ENCODE measurements at places on chromosomes 1 and 21.

- DNase-seq = no peak
Observed at GRCh38 chr1:31335007-31335406, 37.9 kb downstream of the FABP3 start.

GRCh38 chr1:226696547-226696946 lies 42.5 kb downstream of the ITPKB start:
- no peak for DNase-seq

DNA sequence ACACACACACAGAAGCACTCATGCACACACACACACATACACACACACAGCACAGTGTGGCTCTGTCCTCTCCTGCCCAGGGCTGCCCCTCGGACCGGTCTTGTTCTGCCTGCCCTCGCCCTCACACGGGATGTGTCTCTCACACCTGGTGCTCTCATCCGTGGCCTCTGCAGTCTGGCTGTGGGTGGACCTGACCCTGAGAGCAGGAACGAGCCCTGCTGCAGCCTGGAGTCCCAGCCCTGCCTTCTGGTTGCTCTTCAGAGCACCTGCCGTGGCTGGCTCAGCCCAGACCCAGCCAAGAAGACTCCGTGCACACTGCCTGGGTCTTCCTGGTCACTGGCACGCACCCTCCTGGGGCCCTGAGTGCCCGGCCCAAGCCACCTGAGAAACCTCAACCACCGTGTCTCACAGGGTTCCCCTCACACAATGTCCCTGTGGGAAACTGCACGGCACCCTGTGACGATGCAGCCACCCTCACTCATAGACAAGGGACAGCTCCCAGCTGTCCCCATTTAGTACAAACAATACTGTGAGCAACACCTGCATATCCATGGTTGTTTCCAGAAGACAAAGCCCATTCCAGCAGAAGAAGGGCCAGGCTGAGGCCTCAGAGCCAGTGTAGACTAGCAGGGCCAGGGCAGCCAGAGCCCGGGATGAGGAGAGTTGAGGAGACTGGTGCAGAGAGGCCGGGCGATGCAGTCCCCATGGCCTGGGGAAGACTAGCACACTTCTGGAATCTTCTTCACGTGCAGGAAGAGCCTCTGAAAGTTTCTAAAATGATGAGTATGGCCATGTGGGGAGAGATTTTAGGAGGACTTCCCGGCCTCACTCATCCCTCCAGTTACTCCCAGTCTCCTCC lies 234.0 kb downstream of the NPHP4 start:
- no peak for DNase-seq

DNA sequence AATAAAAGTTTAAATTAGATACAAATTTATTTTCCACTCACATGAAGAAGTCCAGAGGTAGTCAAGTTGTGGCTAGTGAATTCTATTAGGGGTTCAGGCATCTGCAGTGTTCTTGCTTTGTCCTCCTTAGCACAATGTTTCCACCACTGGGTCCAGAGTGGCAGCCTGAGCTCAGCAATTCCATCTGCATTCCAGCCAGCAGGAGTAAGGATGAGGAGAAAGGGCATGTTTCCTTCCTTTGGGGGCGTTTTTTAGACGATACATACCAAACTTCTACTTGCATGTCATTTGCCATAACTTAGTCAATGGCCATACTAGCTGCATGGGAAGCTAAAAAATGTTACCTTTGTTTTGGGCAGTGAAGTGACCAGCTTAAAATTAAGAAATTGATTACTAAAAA lies 98.5 kb upstream of the VANGL1 start:
- no peak for DNase-seq

DNA sequence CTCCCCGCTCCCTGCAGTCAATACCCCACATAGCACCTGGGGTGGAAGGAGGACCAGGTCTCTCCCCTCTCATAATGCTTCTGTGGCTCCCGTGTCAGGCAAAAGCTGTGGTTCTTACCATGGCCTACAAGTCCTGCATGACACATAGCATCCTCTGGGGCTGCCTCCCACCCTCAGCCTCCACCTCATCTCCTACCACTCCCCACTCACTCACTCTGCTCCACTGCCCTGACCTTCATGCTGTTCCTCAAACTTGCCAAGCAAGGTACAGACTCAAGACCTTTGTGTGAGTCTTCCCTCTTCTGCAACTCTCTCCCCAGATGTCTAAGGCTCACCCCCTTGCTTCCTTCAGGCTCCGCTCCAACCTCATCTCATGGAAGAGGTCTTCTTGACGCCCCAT lies 28.0 kb upstream of the VANGL1 start:
- no peak for DNase-seq

DNA sequence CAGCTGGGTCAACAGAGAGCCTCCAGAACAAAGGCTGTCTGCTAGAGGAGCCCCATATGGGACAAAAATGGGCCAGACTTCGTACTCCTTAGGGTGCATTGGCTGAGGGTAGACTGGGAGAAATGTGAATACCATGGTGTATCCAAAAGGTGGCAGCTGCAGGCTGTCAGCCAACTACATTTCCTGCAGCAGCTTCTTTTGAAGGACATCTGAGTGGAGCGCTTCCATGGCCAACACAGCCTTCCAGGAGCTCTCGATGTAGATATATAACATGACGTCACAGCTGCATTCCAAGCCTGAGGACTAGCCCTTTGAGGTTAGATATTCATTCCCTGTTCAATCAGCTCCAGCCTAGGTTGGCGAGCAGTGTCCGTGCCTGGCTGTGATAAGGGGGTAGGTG lies 107.7 kb downstream of the MAB21L3 start:
- DNase-seq = no peak

DNA sequence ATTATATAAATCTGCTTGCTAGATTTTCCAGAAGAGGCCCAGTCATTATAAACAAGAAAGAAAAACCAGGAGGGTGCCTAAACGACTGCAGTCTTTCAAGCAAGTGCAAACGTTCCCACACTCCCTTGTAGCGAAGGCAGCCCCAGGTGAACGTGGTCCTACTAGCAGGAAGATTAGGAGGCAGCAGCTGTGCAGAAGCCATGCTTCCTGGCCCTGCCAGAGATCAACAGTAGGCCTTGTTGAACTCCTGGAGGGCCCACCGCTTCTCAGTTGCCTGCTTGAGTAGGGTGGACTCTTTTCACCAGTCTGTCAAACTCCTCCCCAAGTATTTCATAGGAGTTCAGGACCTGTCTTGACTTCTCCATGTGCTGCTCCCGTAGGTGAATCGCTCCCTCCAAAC lies 163.0 kb upstream of the GORAB start:
- no peak for DNase-seq

DNA sequence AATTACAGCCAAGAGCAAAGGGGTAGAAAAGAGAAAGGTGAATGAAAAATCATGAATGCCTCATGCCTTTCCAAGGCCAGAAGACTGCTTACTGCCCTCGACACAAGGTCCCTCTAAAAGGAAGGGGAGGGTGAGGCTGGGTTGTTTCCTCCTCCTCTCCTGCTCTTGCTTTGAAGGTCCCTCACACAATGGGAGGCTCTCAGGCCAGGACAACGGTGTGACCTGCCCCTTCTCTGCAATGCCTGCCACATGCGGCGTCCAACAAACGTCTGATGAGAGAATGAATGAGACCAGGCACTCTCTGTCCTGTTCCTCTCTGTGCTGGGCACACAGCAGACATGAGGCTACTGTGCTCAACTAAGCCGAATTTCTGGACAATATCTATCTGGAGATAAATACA lies 51.3 kb downstream of the SSBP3 start:
- DNase-seq = no peak

GRCh38 chr1:111448482-111448917 lies 556 bp downstream of the WDR77 start:
- DNase-seq = no peak

DNA sequence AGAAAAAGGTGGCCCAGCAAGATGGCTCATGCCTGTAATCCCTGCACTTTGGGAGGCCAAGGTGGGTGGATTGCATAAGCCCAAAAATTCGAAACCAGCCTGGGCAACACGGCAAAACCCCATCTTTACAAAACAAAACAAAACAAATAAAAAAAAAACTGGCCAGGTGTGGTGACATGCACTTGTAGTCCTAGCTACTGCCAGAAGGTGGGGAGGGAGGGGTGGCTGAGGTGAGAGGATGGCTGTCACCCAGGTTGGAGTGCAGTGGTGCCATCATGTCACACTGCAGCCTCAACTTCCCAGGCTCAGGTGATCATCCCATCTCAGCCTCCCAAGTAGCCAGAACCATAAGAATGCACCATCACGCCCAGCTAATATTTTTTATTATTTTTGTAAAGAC lies 22.8 kb downstream of the RERE start:
- DNase-seq = no peak

DNA sequence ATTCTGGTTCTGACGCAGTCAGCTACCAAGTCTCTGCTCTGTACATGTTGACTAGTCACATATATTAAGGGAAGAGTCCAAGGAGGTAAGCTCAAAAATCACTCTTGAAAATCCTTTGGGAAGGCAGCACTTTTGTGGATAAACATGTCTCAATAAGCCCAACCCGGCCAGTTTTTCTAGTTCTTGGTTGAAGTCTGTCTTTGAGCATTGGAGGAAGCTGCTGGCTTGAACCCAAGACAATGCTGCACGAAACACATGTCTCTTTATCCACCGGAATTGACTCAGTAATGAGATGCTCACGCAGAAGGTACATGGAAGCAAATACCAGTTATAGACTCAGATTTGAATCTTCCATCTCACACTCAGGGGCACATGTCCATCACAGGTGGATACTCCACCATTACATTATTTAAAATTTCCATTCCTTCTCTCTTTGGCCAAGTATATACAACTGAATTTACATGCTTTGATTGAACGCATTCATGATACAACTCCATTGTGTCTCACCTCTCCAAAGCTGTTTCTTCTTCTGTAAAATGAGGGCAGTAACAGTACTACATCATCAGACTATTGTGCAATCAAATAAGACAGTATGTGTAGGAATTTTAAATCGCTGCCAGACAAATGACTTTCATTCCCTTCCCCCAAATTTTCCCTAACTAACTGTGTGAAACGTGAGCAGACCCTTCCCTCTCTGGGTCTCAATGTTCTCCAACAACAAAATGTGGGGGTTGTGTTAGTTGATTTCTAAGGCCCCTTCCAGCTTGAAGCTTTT lies 9.6 kb upstream of the GUCA2A start:
- no peak for DNase-seq

DNA sequence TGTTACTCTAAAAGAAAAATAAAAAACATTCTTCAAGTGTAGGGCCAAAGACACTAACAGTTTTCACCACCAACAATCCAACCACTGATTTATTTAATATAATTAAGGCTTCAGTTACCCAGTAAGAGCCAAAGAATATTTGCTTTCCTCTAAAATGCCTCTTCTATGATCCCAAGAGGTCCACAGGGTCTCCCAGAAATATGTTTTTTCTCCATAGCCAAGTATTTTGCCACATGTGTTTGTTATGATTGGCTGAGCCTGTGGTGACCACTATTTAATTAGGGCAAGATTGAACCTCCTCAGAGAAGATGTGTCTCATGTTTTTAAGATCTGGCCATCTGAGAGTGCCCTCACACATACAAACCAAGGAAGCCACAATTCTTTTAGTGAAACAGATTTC lies 135.9 kb downstream of the TPR start:
- DNase-seq = no peak

DNA sequence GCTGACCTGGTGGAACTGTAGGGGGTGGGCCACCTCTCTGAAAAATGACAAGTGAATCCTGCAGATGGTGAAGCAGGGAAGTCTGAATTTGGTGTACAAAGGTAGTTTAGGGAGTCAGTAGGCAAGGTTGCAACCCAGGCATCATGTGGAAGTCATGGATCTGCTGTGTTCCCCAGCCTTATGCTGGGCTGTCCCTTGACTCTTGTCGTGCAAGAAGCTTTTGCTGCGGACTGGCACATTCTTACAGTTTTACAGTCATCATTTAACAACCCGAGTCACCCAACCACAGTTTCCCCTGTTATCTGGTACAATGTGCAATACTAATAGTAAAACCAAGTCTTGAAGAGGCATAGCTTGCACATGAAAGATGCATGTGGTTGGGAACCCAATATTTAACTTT lies 13.2 kb downstream of the RHOU start:
- DNase-seq = no peak

DNA sequence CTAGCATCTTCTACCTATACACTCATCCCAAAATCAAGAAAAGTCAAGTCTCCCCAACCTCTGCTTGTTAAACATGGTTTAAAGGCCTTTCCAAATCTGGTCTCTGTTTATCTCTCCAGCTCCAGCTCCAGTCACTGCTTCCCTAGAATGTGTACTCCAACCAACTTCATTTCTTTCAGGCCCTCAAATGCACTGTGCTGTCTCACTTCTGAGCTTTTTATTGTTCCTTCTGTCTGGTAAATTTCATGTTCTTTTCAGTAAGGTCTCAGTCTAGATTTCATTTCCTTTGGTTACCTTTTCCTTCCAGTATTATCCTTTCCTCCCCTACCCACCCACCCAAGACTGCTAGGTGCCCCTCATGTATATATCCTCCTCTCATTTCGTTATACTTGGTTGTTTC lies 3.7 kb downstream of the COL24A1 start:
- no peak for DNase-seq

DNA sequence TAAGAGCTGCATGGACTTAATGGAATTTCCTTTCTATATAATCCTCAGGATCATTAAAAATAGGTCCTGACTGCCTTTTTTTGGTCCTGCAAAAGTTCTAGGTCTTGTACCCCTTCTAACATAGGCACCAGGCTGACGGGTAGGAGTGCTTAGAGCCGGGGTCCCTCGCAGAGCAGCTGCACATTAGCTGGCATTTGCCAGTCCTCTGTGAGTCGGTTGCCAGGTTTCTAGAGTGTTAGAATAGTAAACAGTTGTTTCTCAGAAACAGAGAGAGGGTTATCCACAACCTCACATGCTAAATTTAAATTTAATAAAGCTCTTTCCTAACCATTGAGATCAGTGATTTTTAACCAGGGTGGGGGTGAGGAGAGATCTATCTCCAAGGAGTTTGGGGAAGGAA lies 35.4 kb upstream of the HEATR1 start:
- peak; percentile 53 for DNase-seq

- no peak for DNase-seq
Observed at GRCh38 chr21:15552914-15553494, 176.8 kb upstream of the USP25 start.

DNA sequence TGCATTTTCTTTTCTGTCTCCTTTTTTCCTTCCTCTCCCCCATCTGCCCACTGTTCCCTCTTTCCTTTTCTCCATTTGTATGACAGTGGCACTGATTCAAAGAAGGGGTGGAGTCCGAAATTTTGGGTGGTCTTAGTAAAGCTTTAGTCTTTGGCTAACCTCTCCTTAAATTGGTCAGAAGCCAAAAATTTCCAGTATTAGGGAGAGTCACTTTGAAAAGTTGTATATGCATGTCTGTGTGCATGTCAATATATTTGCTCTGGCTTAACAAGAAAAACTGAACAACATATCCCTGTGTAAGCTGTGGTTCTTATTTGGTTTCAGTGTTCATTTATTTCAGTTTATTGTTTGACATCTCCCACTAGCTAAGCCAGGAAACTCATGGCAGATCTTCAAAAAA lies 314.8 kb upstream of the CXADR start:
- no peak for DNase-seq

- DNase-seq = peak; percentile 83
Observed at GRCh38 chr1:183881387-183882131, 76.6 kb downstream of the RGL1 start.

GRCh38 chr1:16420424-16421118 lies 16.7 kb downstream of the SPATA21 start:
- no peak for DNase-seq
